Brain (organoid and tissue), 16 donors: ENCODE measurements at places on chromosomes 6 and 20.

DNA sequence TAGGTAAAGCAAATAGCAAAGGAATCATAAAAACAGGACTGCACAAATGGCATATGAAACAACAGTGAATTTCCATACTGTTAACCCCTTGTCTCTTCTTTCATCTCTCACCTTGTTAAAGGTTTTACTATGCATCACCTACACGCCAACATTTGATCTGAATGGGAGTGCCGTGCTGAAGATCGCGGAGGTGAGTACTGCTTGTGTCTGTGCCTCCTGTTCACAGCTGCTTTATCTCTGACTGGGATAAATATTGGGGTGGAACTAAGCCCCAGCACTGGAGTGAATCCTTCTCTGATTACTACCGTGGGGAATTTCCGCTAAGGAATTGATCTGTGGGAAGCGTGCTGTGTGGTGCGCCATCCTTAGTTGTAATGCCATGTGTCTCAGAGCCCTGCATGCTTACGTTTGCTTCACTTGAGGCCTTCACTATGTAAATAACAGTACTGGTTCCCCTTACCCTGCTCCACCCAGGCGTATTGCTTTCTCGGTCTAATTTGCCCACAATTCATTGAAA is 11.4 kb upstream of the PBOV1 start:
- peak; percentile 62 for DNase-seq

- DNase-seq = no peak
These were observed 220.6 kb upstream of the TSHZ2 start for GRCh38 chr20:52751571-52751970.

GRCh38 chr6:55033016-55033546 is 141.2 kb upstream of the HCRTR2 start:
- DNase-seq = no peak

DNA sequence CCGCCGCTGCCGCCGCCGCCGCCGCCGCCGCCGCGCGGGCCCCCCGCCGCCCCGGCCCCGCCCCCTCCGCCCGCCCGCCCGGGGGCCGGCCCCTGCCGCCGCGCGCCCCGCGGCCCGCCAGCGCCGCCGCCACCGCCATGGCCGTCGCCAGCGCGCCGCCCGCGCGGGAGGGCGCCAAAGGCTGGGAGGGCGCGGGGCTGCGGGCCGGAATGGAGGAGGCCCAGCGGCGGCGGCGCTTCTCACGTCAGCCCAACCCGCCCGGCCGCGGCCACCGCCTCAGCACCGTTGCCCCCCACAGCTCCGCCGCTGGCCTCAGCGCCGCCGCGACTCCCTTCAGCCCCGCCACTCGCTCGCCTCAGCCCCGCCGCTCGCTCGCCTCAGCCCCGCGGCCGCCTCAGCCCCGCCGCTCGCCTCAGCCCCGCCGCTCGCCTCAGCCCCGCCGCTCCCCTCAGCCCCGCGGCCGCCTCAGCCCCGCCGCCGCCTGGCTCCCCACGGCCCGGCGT is 258 bp downstream of the PHF10 start:
- peak; percentile 47 for DNase-seq

DNA sequence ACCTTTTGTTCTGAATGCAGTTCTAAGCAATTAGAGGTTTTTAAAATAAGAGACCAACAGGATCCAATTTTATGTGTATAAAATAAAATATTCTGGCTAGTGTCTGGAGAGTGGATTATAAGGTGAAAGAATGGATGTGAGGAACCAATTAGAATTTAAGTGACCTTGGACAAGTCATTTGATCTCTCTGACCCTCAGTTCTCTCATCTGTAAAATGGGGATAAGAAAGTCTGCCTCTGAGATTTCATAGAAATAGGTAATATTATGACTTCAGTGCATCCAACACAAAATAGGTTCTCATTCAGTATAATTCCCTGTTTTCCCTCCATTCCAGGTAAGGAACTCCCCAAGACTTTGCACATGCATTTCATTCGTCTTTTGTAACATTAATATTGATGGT is 18.9 kb downstream of the CASS4 start:
- no peak for DNase-seq

DNA sequence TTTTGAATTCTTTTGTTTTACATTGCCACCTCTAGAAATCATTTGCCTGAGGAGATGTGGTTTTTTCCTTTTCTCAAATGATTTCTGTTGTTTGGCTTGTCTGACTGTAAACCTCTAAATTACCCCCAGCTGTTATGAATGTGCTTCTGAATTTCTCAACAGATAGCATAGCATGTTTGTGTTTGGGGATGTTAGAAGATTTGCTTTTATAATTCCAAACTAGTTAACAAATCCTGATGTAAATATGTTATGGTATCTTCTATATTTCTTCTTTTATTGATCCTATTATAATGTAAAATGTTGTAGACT is 31.6 kb upstream of the EZR start:
- no peak for DNase-seq

GRCh38 chr6:13391537-13391936 is 63.2 kb upstream of the TBC1D7 start:
- DNase-seq = no peak

DNA sequence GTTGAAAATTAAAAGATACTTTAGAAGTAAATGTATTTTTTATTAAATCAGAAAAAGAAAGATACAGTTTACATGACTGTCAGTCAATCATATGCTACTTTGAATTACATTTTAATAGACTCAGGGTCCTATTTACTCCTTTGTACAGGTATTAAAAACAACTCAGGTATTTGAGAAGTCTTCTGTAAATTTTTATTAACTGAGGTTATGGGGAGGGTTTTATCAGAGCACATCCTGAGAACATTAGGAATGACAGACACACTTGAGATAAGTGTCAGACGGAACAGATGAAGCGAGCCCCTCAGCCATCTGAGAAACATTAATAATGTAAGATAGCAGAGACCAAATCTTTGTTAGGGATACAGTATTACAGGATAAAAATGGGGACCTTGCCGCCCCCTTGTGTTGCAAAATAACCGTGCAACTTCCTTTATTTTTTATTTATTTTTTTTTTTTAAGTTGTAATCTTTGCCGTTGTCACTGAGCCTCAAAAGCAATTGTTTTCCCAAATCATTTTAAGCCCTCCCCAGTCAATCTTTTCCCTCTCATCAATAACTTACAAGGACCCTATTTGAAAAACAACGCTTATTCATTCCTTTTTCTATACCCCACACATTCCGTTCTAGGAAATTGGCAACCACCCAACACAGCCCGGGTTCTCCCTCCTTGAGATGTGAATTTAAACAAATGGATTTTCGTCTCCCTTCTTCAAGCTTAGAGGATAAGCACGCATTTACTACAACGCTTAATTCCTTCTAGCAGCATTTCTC is 126.7 kb downstream of the BCAS1 start:
- peak; percentile 85 for DNase-seq

DNA sequence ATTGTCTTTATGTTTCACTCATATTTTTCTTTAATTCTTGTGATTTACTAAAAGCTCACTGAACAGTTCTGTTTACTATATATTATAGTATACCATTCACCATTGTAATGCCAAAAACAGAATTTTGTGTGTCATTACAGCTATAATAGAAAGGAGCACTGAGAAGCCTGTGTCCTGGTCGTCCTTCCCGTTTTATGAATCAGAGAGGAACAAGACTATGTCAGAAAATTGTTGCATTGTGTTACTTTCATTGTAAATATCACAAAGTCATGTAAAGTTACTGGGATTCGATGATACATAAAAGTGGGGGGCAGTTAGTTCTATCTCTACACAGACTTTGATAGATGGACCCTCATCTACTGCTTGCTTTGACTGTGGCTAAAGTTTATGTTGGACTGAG is 145.1 kb downstream of the QKI start:
- no peak for DNase-seq

DNA sequence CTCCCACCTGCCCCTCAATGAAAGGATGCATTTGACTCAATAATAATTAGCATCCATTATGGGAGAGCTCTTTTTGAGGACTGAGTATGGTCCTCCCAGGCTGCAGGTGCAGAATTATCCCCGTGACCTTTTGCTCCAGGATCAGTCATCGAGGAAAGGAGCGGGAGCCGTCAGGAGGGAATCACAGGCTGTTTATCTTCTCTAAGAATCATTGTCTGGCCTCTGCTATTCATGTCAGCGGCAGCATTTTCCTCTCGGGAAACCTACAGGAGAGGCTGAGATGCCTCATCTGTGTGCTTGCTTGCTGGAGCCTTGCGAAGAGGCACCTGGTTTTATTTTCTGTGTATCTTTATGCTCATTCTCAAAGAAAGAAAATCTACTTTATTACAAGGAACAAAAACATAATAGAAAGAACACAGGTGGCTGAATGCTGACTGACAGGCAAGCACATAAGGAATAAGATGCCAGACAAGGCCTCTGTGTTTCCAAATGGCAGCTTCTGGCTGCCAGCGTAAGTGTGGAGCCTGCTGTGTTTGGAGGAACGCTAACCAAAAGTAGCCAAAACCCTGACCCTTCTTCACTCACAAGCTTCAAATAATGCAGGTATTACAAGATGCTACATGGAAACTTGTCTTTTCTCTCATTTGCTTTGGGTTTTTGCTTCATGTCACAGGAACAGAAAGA is 539.1 kb upstream of the MARCKS start:
- peak; percentile 72 for DNase-seq

- no peak for DNase-seq
These were observed 4.8 kb upstream of the BCAS4 start for GRCh38 chr20:50789968-50790650.

DNA sequence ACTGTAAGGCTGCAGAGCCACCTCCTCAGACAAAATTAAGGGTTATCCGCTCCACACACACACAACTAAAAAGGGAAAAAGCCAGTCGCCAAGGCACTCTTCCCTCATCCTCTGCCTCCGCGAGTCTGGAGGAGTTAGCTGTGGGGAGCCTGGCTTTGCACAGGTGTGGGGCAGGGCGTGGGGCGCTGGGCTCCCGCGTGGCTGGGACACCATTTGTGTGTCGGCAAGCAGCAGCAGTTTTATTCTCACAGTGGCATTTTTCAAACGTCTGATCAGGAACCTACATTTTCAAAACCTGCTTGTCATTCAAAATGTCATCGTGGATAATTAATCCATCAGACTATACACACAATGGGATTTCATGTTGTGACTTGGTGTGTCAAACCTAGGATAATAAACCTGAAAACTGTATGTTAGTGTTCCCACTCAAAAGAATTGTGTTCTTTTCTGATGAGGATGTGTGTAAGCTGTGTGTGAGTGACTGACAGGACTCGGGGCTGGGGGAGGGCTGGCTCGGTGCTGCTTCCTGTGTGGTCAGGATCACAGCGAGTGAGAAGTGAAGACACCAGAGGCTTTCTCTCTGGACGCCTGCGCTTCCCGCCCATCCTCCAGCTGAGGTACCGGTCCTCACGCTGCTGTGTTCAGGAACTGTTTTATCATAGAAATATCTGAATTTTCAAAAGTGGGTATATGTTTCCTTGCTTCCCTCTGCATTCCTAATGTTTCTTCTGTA is 83.1 kb downstream of the IRF4 start:
- no peak for DNase-seq

DNA sequence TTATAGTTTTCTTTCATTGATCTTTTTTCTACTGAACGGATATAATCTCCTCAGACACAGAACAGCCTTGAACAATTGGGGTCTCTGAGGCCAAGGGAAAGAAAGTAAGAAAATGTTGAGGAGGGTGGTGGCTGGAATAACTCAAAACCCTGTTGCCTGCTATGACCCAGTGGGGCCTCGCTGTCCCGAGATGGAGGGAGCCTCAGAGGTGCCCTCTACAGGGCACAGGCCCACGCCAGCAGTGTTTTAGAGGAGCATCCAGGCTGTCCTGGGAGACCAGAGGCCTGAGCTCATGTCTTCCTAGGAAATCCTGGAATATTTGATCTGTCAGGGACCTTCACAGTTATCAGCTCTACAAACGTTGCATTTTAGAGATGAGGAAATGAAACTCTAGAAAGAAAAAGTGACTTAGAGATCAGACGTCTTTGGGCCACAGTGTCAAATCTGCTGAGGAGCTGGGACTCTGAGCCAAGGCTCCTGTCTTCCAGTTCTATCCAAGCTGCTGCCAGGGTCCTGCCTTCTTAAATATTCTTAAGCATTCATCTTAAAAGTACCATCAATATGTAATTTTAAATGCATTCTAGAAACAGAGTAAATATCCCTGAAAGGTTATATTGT is 26.3 kb downstream of the ALDH5A1 start:
- DNase-seq = no peak

GRCh38 chr6:28985462-28986164 is 19.5 kb downstream of the ZNF311 start:
- DNase-seq = peak; percentile 98

DNA sequence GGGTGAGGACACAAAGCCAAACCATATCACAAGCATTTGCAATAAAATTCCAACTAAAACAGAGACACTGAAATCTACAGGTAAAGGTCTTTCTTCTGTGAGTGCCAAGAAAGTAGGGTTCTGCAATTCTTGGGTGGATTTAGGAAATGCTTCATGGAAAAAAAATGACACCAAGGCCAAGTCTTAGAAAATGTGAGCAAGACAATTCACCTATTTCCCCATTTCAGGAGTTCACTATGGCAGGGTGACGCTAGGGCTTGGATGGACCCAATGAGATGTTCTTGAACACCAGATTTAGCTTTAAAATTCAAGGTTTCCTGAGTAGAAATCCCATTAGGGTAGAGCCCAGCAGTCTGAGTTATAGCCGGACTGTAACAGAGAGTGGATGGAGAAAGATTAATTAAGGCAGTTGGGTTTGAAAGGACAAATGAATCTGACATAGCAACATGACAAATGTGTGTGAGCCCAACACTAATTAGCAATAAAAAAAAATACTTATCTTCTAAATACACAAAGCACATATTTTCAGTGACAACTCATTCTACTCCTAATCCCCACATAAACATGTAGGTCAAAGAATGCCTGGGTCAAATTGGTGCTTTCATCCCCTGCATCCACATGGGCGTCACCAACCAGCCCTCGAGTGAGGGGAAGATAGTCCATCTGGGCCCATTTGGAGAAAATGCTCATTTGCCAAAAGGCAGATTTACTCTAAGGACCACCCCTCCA is 180.4 kb upstream of the JARID2 start:
- no peak for DNase-seq

DNA sequence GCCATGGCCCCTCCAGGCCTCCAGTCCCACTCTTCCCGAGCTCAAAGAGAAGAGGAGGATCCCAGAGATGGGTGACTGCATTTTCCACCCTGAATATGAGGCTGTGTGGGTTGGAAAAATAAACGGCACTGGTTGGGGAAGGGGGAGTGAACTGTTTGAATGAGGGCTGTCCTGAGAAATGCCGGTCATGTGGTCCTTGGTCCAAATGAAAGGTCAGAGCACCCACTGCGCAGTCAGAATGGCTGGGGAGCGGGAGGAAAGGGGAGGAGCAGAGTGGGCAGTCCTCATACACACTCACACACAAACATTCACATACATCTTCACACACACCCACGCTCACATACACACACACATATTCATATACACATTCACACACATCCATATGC is 83.1 kb downstream of the MRPL14 start:
- no peak for DNase-seq

- no peak for DNase-seq
These were observed 48.4 kb downstream of the EZR start for GRCh38 chr6:158770533-158771330.
